ENCODE measurements at places on chromosomes 6 and 20.

GRCh38 chr6:25992413-25993340 is 30.1 kb downstream of the TRIM38 start:
- DNase-seq: peak; percentile 95

DNA sequence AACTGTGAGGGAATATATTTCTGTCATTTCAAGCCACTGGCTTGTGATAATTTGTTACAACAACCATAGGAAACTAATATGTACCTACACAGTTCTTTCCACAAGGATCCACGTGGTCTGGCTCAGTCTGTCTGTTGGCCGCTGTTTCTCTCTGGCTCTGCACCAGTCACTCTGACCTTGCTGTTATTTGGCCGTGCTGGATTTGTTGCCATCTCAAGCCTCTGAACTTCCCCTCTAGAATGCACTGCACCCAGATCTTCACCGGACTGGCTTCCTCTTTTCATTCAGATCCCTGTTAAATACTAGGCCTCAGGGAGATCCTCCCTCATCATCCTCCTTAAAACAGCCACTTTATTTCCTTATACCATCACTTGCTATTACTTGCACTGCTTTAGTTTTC is 446.8 kb downstream of the TFAP2B start:
- no peak for DNase-seq

DNA sequence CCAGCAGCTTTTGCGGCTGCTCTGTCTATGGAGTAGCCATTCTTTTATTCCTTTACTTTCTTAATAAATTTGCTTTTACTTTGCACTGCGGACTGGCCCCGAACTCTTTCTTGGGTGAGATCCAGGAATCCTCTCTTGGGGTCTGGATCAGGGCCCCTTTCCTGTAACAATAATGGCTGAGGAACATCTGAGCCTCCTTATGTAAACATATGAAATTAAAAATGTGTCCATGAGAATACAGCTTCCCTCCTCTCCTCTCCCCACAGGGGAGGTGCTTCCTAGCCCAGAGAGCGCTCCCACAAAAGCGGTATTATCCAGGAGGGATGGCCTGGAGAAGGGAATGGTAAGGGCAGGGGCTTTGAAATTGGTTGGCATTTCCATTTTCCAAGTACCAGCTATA is 81.1 kb downstream of the PSMG4 start:
- DNase-seq: no peak

GRCh38 chr6:43862925-43863324 is 92.9 kb downstream of the VEGFA start:
- no peak for DNase-seq

- no peak for DNase-seq
Observed at GRCh38 chr6:1255636-1256365, 56.1 kb upstream of the FOXQ1 start.

DNA sequence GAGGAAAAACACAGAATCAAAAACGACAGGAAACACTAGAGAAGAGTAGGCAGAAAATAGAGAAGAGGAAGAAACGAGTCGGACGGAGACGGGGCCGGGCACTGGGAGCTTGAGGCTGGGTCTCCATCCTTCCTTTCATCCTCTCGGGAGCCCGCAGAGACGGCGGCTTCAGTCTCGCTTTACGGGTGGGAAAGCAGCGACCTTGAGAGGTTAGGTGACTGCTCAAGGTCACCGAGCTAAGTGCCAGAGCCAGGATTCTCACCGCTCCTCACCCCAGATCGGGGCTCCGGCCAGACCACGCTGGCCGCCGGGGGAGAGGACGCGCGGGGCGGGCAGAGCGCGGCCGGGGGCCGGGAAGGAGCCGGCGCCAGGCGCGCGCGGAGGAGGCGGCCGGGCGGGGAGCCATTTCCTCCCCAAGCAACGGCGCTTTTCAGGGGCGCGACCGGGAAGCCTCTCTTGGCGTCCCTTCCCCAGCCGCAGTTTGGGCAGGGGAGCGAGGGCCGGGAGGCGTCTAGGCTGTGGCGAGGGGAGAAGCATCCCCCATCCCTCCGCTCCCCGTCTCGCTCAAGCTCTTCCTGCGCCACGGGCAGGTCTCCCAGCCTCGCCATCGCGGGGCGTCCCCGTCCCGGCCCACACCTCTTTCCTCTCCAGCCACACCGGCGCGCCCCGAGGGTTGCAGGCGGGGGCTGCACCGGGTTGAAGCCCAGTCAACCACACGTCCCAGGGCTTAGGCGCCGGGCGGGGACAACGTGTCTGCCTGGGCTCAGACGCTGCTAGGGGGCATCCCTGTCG is 24.1 kb upstream of the MAP3K7 start:
- no peak for DNase-seq

GRCh38 chr6:31712296-31712695 is 2.9 kb upstream of the LY6G6D start:
- no peak for DNase-seq

DNA sequence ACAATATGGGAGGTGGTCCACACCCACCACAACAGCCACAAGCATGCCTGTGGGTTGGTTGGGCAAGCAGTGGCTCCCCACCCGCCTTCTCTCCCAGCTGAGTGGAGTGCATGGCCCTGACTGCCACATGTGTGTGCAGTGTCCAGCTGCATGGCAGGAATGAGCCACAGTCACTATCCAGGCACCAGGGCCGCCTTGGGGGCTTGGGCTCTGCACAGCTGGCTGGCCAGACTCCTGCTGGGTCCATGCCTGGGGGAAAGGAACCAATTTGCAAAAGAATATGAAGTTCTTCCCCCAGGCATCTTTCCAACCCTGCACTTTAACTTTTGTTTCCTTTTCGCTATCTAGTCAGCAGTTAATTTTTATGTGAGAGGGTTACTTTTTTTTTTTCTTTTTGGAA is 11.6 kb upstream of the ASCC3 start:
- DNase-seq: no peak

DNA sequence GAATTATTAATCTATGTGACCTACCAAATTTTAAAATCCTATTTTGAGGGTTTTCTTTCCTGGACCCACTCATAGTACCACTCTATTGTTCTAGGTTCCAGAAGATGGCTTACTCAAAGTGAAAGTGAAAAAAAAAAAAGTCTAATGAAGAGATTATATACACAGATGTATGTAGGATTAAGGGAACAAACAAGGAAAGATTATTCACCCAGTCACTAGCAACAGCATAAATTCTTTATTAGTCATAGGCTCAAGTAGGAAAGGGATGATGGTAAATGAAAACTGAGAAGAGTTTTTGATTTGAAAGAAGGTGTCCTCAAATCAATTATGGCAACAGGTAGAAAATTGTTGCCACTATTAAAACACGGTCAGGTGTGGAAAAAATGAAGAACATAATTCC is 923.7 kb downstream of the TBC1D32 start:
- no peak for DNase-seq

DNA sequence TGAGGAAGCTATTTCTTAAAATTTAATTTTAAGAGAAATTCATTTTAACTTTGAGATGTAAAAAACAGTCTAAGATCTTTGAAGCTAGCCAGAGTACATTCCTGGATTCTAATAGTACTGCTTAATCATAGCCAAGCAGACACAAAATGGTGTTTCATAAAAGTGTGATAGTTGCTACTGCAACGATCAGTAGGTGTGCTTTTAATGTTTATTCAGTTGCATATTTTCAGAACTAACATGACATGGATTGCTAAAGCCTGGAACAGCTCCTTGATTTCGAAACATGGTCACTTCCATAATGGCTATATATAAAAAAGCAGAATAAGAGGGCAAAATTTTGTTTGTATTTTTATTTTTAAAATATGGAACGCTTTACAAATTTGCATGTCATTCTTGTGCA is 35.5 kb downstream of the SESN1 start:
- no peak for DNase-seq

- peak; percentile 32 for DNase-seq
Observed at GRCh38 chr6:132354517-132355167, 46.6 kb downstream of the MOXD1 start.

DNA sequence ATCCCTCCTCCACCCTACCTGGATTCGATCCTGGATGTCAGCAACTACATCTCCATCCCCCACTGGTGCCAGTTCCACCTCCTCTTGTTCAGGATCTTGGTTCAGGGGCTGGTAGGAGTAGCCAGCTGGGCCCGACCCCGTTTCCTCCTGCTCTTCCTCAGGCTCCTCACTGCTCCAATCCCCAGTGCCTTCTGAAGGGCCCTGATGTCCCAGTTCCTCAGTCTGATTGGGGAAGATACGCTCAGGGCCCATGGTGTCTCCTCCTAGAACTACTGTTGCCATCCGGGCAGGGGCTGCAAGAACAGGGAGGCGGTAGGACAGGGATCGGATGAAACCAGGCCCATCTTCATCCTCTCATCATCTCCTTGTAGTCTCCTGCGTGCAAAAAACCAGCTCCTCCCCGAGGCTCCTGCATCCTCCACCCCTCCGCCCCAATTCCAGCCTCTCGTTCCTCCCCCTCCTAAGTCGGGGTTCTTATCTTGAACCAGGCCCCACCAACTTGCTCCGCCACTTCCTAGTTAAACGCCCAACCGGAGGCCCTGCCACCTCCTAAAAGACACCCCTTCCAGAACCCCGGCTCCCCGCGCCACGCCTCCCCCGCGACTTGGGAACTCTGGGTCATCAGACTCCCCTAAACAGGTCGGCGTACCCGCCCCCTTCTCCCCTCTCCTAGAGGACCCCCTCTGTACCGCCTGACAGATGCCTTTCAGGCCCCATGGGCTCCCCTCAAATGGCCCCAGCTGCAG is 476 bp downstream of the MEA1 start:
- no peak for DNase-seq

DNA sequence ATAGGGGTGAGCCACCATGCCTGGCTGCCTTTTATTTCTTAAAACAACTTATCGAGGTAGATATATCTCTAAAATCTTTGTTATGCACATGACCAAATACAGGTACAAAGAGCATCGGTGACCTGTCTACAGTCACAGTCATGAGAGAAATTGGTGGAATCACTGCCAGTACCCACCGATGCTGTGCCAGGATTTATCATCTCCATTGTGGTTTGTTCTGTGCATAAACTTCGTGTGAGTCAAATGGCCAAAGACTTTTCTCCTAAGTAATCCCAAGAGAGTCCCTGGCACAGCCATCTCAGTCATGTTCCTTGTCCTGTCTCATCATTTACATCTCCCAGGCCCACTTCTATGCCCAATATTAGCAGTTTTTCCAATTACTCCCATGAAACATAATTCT is 9.0 kb downstream of the GSTA3 start:
- DNase-seq: no peak

DNA sequence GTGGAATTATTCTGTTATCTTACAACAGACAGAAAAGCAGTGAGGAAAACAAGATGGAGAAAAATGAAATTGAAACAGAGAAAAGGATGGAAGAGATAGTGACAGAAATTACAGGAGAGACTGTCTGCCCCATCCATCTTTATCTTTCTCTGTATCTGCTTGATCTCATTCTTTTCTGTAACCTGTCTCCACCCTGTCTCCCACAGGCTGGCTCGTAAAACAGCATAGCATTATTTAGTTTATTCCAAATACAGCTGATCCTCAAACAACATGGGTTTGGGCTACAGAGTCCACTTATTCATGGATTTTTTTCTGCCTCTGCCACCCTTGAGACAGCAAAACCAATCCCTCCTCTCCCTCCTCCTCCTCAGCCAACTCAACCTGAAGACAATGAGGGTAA is 482.3 kb upstream of the JARID2 start:
- no peak for DNase-seq
